ENCODE measurements at places on chromosomes 5 and 9.

GRCh38 chr5:66498791-66499207 is 97.4 kb upstream of the MAST4 start:
- DNase-seq, result no peak

DNA sequence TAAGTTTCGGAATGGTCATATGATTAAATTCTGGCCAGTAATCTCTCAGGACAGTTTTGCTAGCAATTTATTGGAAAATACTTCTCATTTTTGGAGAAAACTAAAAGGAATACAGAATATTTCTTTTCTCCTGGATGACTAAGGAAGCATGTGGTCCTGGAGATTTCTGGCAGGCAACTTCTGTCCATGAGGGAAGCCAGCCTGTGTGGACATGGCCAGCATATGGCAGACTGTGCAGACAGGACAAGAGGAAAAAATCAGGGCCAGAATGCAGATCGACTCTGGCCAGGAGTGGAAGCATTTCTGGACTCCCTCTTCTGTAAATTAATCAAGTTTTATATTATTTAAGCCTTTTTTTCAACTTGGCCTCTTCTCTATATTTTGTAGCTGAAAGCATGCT is 100.4 kb upstream of the CDH18 start:
- DNase-seq, result no peak

- DNase-seq, result no peak
These were observed 541.0 kb downstream of the DTWD2 start for GRCh38 chr5:118447350-118447749.

GRCh38 chr5:91787718-91788117 is 404.6 kb upstream of the ARRDC3 start:
- DNase-seq, result no peak

DNA sequence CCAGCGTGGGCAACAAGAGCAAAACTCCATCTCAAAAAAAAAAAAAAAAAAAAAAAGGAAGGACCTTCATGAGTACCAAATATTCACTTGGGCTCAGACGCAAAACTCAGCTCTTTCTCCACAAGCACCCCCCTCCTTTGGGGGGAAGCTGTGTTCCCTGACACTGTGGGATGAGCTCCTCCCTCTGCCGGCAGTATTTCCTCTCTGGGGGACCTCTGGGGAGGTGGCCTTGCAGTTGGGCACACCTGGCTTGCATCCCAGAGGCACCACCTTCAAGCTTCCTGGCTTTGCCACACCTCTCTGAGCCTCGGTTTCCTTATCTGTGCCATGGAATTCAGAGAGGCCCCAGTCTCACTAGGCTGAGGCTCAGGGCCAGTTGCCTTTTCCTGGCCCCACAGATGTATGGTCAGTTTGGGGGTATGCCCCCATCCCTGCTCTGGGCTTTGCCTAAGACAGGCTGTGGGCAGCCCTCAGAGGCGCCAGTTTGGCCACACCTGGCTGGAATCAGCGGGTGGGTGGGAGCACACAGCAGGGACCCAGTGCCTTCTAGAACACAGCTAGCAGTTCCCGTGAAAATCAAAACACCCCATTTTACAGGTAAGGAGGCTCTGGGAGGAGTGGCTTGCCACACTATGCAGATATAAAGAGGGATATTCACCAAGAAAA is 157.5 kb upstream of the IER5L start:
- peak; percentile 67 for DNase-seq

- DNase-seq, result no peak
These were observed 72.6 kb downstream of the GTF3C4 start for GRCh38 chr9:132742821-132743311.

DNA sequence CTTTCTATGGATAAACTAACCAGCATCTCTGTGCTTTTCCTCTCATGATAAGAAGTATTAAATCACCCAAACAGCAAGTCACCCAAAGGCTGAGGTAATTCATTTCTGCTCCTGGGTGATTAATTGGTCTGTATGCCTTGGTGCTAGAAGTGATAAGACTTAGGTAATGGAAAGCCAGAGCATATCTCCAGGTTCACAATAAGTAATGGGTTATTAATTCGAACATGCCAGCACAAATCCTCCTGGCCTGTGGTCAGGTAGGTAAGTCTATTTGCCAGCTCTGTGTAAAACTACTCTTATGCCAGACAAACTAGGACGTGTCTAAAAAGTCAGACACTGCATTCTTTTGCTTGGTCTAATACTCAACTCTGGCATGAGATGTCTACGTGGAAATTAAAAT is 11.2 kb upstream of the ENC1 start:
- DNase-seq, result no peak

DNA sequence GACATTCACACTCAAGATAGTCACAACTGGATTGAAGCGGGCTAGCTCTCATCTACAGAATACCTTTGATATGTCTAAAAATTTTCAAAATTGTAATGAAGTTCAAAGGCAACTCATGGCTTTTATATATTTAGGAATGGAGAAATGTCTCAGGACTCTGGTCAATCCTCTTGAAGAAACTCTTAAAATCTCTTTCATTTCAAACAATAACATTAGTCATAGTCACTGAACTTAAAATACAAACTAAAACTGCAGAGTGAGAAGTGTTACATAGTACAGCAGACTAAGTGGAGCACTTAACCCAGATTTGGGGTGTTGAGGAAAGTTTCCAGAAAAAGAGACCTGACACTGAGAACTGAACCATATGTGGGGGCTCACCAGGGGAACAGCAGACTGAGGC is 20.7 kb downstream of the FANCC start:
- no peak for DNase-seq

- DNase-seq, result no peak
These were observed 274.3 kb upstream of the SGCD start for GRCh38 chr5:156052656-156053055.

DNA sequence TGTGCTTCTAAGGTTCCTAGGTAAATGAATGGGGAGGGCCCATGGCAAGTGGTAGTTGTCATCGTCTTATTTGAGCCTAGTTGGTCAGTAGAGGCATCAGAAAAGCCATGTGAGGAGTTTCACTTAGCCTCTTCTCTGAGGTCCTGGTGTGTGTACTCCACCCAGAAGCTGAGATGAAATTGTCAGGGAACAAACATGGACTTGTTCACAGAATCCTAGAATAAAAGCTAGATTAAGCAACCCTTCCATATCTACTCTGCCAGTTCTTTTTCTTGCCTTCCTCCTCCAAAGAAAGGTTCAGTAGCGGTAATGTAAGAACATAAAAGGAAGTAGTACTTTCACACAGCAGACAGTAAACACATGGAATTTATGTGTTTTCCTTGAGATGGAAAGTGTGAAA is 70.4 kb downstream of the ARHGAP26 start:
- peak; percentile 25 for DNase-seq

GRCh38 chr5:81896764-81897163 is 75.1 kb upstream of the ATG10 start:
- DNase-seq, result peak; percentile 65

DNA sequence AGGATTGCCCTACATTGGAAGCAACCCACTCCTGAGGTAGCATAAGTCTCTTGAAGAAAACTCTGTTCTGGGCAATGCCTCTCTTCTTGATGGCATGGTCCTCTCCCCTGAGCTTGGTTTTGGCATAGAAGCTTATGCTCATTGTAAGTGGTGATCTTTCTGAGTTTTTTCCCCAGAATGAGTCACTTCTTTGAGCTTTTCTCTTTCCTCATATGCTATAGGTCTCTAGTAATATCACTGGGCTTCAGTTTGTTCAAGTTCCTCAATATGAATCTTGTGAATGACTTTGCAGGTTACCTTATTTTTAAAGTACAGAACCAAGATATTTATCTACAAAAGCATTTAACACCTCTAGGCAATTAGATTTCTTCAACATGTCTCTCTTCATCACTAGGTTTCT is 76.5 kb upstream of the ATG10 start:
- DNase-seq, result peak; percentile 74

GRCh38 chr9:127229691-127230417 is 34.7 kb upstream of the GARNL3 start:
- DNase-seq, result no peak

DNA sequence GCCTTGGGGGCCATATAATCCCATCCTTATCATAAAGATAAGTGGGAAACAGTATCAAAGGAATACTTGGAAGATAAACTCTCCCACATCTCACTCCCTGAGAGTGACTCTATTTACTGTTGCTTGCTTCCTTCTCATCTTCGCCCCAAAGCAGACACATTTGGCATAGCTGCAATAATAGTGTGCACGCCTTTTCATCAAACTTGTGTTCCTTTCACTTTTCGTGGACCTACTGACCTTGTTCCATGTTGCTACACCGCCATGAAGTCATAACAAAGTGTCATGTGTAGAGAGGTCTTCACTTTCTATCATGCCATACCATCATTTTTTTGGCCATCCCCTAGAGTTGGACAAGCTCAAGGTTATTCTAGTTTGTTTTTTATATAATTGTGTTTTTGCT is 200.0 kb upstream of the MSX2 start:
- DNase-seq, result no peak

- no peak for DNase-seq
These were observed 88.1 kb upstream of the TLE1 start for GRCh38 chr9:81777482-81777881.

DNA sequence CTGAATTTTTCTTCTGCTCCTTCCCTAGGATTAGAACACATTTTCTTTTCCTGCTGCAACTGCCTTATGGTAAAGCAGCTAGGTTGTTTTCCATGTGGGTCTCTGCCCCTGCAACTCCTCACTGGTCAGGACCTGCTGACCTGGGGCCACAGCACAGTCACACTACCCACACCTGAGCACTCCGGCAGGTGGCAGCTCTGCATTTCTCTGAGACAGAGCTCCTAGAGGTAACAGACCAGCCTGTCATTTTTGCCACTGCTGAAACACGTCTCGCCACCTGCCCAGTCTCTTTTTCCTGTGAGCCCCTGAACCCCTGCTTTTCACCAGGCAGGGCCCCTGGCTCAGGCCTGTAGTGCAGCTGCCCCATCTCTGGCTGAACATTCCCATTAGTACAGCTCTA is 609.6 kb downstream of the HINT1 start:
- no peak for DNase-seq

GRCh38 chr5:176559683-176560082 is 10.5 kb downstream of the CDHR2 start:
- DNase-seq, result no peak

DNA sequence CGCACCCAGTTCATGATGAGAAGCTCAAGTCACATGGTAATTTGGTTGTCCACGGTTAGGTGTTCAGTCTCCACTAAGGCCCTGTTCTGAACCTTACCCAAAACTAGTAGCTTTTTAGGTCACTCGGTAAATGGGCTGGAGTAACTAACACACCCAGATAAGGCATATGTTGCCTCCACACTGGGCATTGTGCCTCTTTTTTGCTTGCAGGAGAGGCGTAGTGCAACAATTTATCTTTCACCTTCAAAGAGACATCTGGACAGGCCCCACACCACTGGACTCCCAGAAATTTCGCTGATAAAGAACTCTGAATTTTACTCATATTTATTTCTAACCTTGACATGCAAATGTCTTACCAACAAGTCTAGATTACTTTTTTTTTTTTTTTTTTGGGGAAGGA is 16.8 kb upstream of the PTGES start:
- no peak for DNase-seq

GRCh38 chr9:99822109-99822805 is 572 bp downstream of the NR4A3 start:
- no peak for DNase-seq

DNA sequence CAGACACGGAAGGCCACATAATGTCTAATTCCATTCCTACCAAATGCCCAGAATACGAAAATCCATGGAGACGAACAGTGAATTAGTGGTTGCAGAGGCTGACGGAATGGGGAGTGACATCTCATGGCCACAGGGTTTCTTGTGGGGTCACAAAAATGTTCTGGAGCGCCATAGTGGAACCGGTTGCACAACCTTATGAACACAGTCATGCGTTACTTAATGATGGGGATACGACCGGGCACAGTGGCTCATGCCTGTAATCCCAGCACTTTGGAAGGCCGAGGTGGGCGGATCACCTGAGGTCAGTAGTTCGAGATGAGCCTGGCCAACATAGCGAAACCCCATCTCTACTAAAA is 26.0 kb upstream of the TTLL11 start:
- DNase-seq, result no peak

DNA sequence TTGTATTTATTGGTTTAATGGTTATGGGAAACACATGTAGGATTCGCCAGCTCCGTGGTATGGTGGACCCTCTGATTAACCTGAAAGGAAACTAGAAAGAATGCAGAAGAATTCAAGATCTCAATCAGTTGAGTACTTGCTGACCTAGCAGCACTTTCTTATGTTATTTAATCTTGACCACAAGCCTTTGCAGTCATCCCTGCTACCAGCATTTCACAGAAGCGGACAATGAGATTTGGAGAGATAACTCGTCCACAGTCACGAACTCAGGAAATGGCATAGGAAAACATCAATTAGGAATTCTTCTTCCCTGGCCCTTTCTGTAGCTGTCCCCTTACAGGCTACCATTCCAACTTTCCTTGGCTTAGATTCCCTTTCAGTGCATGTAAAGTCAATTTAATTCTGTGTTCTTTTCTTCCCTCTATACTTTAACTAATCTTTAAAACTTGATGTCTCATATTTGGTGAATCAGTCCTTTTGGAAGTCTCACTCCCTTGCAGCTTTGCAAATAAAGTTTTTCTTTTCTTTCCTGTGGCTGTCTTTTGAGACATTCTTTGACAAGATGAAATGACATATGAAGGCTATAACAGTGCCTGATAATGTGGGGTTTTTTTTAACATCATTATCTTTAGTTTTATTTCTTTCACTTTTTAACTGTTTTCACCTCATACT is 1.3 kb upstream of the SLC44A1 start:
- no peak for DNase-seq

DNA sequence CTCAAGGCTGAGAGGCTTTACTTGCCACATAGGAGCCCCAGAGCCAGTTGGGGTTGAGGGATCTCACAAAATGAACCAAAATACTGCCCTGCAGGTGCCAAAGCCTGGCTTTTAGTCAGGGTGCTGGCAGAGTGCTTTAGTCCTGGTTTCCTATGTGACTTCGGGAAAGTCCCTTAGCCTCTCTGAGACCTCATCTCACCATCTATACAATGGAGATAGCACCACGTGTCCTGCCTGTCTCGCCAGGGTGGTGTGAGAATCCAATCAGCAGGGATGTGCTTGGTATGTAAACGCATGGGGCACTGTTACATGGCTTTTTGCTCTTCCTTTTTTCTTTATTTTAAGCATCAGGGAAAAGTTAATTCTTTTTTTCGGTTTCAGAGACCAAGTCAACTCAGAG is 68.3 kb downstream of the SHB start:
- DNase-seq, result no peak

DNA sequence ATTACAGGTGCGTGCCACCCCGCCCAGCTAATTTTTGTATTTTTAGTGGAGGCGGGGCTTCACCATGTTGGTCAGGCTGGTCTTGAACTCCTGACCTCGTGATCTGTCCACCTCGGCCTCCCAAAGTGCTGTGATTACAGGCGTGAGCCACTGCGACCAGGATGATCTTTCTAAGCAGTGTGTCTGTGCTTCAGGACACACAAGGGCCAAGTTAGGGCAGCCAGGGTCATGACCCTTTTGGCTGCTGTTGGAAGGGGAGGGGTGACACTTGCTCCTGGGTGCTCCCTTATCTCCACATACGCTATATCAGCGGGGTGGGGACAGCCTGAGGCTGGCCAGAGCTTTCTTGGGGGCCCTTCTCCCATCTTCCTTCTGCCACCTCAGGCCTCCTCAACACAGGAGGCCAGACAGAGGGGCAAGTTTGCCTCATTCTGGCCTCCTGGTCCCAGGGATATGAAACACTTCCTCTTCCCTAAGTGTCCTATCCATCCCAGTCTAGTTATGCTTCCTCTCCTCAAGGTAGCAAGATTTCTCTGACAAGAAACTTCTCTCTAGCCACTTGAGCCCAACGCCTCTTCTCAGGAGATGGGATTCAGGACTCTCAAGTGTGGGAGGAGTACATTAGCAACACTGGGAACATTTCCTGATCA is 1.9 kb upstream of the ZNF79 start:
- DNase-seq, result no peak
